PC-3 (cell line): ENCODE measurements at places on chromosomes 12 and 14.

- no peak for DNase-seq
These were observed 116.0 kb downstream of the METTL25 start for GRCh38 chr12:82474181-82474797.

GRCh38 chr14:77549451-77549850, 50.8 kb upstream of the ISM2 start:
- DNase-seq = no peak

DNA sequence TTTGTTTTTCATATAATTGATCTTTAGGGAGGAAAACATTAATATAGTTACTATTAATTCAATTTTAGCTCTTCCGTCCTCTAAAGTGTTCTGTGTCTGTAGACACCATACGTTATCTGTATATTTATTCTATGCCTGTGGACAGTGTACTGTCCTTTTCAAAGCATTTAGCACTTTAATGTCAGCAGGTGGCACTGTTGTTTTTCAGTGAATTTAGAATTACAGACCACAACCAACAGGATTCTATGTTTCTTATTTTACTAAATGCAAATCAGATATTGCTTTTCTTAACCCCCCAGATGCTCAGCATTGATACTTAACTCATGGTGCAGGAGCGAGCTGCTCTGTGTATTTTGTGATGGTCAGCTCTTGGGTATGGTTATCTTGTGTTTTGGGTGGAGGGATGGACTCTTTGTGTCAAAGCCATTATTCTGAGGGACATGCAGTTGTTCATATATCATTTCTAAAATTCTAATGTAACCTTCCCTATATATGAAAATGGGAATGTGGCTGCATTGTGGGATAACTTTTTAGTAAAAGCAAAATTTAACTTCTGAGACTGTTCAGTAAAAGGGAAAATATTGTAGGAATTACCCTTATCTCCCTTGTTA, 65.2 kb downstream of the PAPOLA start:
- DNase-seq = peak; percentile 43

GRCh38 chr14:71933001-71933587, 865 bp downstream of the RGS6 start:
- no peak for DNase-seq

GRCh38 chr14:71536927-71537772, 395.1 kb upstream of the RGS6 start:
- no peak for DNase-seq

DNA sequence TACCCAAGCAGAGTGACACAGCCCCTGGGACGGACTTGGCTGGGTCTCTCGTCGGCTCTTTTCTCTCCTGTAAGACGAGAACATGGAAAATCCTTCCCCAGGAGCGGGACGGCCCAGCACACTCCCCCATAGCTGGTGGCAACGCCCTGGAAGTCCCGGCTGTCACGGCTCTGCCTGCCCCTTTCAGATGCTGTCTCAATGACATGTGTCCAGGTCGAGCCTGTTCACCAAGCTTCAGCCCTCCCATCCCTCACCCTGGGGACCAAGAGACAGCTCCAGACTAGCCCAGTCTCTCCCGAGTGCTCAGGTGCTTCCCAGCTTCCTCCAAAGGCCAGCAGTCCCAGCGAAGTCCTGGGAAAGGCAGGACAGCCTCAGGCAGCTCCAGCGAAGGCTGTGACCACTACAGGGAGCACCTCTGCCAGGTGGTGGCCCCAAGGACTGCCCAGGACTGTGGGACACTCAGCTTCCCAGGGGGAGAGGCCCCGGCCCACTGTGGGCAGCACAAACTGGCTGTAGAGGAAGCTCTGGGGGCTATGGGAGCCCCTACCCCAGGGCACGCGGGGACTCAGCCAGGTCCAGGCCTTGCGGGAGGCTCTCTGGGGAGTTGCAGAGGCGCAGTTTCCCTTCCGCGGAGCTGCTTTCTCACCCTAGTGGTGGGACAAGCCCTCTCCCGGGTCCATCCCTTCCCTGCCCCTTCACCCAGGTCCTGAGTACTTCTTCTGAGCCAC, 33.6 kb downstream of the TNFAIP2 start:
- DNase-seq = no peak

DNA sequence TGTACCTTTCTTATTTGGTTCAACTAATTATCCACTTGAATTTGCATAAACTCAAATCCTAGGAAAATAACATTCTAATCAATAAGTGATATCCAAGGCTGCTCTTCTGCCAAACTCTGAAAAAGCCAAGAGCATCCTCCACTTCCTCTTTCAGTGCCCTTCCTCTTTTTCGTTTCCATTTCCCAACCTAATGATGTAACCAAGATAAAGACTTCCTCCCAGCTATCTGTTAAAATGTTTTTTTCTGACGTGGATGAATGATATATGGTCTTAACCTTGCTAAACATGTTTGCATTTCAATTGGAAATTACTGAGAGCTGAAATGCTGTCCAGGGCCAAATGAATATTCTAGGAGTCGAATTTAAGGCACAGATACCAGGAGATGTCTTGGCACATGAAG, 459.5 kb upstream of the PDE3A start:
- no peak for DNase-seq

DNA sequence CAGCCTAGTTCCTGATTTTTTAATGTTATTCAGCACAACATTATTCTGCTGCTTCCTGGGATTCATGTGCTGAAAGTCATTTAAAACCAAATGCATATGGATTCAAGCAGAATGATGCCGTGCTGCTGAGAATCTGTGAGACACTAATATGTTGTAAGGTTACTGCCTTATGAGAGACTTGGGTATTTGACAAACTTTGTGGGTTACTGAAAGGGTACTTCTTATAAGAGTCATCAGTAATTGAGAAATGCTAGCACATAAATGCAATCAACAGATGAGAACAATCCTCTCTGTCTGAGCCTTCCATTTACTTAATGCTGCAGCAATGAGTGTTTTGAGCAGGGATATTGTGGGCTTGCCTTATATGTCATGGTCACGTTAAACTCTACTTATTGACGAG, 175.7 kb downstream of the NPAS3 start:
- no peak for DNase-seq

- no peak for DNase-seq
These were observed 80.2 kb downstream of the NUAK1 start for GRCh38 chr12:106058256-106059182.

DNA sequence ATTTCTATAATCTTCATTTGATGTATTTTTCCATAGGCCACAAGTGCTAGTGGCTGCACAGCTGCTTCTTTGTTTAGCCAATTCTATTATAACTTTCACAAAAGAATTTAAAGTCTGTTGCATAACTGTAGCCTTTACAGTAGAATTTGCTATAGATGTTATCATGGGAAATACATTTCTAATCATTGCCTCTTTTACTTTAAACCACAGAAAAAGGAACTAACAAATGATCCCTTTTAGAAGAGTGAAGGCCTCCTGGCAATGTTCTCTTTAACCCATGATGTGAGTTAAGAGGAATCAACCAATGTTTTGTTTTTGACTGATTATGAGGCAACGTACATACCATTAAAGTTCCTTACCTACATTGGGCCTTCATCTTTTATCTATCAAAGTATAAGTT, 68.8 kb downstream of the RPL10L start:
- no peak for DNase-seq

- peak; percentile 59 for DNase-seq
These were observed 49.3 kb downstream of the DDHD1 start for GRCh38 chr14:53103636-53104340.

- DNase-seq = no peak
These were observed 13.1 kb upstream of the SRSF5 start for GRCh38 chr14:69753860-69754259.

- no peak for DNase-seq
These were observed 75.1 kb upstream of the SLC38A4 start for GRCh38 chr12:46900734-46901463.

- DNase-seq = no peak
These were observed 93.4 kb downstream of the APAF1 start for GRCh38 chr12:98738539-98738938.
